ENCODE measurements at places on chromosomes 12 and 14.

DNA sequence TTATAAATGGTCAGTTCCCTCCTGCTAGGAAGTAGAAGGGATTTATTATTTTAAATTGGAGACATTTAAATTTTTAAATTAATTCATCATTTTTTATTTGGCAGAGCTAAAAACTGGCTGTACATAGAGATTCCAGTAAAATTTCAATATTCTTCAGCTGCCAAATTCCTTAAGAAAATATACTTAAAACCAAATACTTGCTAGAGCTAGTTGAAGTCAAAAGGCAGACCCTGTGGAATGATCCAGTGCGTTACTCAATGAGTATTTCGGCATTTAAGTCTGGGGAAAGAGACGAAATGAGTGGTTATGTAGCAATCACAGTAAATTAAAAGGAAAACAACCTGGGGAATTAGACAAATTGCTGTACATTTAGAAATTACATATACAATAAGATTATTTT is 1104.7 kb downstream of the SLC6A15 start:
- DNase-seq = no peak

- DNase-seq = no peak
Observed at GRCh38 chr14:61557262-61557661, 138.1 kb upstream of the HIF1A start.

- DNase-seq = no peak
Observed at GRCh38 chr14:83164016-83164415, 1630.4 kb upstream of the SEL1L start.

GRCh38 chr14:68594737-68595380 is 198.0 kb downstream of the ZFP36L1 start:
- DNase-seq = no peak

GRCh38 chr14:21215130-21215878 is 53.9 kb downstream of the HNRNPC start:
- no peak for DNase-seq
